Nephron progenitor cell (in vitro differentiated cells): ENCODE measurements at places on chromosomes 7 and 10.
A peak's percentile ranks its signal among the peaks of the same experiment; 100 is the strongest.

- no peak for DNase-seq
Measured at GRCh38 chr7:43480581-43480980, 102.3 kb upstream of the STK17A start.

GRCh38 chr7:44695756-44696155 lies 52.9 kb upstream of the ZMIZ2 start:
- no peak for DNase-seq

DNA sequence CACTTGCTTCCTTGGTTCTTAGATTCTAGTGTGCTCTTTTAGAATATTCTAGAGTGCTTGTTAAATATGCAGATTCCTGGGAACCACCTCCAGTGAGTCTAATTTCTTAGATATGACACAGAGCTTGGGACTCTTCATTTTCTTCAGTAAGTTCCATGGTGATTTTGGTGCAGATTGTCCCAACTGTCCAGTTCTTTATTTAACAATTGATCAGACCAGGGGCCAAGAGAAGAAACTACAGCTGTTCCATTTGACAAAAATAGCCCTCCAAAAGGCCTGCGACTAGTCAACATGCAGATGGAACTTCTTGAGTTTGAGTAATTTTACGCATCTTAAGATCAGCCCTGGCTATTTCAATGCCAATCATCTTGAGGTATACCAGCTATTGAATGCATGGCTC lies 760.7 kb downstream of the LRMDA start:
- DNase-seq: no peak

DNA sequence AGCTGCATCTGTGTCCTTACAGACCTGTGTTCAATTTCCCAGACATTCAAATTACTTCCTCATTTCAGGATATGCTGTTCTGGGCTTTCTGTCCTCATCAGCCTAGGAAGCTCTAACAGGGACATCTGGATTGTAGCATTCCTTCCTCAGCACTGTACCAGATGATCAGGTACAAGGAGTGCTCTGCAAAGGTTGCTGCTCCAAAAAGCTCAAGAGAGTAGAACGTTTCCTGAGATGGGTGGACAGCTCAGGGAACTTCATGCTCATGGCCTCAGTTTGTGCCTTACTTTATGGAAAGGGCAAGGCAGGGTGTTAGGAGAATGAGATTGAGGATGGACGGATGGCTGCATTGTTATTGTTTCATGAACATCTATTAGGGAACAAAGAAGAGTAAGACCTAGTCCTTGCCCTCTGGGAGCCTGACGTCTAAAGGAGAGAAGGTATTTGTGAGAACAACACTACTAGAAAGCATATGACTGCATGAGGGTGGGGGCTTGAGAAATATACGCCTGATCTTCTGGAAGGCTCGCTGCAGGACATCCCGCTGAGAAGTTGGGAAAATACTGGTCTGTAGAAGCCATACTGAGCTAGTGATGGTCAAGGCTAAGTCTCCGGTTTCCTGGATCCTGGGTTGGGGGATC lies 10.5 kb upstream of the ZNF212 start:
- DNase-seq: no peak

GRCh38 chr7:6641305-6642035 lies 4.4 kb downstream of the ZNF316 start:
- DNase-seq: no peak

DNA sequence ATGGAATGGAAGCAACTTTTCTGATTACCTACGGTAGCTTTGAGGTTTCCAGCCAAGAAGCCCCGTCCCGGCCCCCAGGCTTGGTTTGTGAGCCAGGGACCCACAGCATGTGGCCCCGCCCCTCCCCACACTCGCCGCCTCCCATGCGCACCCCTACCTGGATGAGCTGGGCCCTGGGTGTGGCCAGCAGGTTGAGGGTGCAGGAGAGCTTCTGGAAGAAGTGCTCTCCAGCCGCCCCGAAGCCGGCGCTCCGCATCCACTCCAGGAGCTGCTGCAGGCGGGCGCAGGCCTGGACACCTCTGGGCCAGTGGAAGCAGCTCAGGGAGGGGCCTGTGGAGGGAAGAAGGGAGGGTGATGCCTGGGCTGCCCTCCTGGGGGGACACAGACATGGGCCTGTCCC lies 39.7 kb downstream of the AP5Z1 start:
- DNase-seq: no peak

GRCh38 chr10:121574519-121575166 lies 23.6 kb downstream of the FGFR2 start:
- no peak for DNase-seq

DNA sequence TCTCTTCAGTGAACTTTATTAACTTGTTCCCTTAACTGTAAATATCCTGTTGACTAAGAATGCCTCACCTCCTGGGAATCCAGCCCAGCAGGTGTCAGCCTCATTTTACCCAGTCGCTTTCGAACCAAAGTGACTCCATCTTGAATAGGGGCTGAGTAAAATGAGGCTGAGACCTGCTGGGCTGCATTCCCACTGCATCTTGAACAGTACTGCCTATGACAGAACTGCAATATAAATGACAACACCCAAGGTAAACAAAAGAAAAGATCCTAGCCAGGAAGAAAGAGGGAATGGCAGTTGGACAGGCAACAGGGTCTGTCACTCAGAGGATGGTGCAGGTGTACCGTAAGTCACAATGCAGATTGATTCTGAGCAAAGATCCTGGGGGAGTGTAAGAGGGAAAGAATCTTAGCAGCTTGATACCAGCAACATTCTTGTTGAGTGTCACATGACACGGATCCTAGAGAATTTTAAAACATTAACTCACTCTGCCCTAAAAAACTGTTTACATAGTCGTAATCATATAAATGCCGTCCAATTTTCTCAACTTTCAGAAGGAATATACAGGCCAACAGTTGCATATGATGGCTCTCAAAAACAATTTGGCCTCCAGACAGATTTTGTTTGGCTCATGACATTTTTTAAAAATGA lies 4.4 kb upstream of the FAM107B start:
- no peak for DNase-seq

GRCh38 chr7:37110660-37111424 lies 337.8 kb downstream of the ELMO1 start:
- DNase-seq: no peak

GRCh38 chr10:132676193-132676891 lies 109.6 kb downstream of the NKX6-2 start:
- no peak for DNase-seq

DNA sequence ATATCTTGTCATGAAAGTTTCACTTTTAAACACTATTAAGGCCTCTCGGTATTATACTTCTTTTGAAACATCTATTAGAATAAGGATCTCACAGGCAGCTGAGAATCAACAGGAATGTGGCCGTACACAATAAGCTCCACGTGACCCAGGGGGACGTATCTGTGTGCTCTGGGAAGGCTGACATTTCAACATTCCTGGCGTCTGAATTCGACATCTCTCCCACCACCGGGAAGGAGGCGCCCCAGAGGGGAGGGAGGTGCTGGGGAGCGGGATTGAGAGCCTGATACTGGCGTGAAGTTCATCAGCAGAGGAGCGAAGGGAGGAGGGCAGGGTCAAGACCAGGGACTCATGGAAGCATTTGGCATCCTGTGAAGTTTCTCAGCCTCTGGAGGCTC lies 401.3 kb downstream of the DNAJB6 start:
- peak; percentile 54 for DNase-seq

GRCh38 chr7:99395616-99396327 lies 12.6 kb downstream of the PDAP1 start:
- no peak for DNase-seq

DNA sequence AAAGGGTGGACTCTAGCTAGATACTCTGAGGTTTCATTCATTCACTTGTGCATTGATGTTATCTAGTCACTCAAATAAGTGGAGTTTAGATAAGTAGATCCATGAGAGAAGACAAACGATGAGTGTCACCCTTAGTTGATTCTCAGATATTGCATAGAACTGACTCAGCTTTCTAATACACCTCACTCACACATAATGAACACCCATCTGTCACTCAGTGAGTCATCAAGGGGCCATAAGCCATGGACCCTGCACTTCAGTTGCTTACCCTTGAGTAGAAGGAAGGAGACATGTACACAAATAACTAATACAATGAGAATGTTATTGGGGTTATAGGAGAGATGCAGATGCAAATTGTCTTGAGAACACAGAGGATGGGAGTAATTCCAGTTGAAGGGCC lies 163.8 kb downstream of the SORCS3 start:
- no peak for DNase-seq

DNA sequence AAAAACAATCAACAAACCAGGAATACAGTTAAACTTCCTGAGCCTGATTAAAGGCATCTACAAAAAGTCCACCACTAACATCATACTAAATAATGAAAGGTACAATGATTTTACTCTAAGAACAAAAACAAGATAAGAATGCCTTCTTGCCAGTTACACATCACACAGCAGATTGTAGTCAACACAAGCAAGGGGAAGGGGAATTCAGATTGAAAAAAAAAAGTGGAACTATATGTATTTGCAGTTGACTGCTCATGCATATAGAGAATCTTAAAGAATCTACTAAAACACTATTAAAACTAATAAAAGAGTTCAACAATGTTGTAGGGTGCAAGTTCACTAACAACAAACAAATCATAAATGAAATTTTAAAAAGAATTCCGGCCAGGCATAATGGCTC lies 28.5 kb downstream of the ZNF33B start:
- DNase-seq: no peak

GRCh38 chr7:44607141-44608068 lies 978 bp downstream of the OGDH start:
- no peak for DNase-seq

DNA sequence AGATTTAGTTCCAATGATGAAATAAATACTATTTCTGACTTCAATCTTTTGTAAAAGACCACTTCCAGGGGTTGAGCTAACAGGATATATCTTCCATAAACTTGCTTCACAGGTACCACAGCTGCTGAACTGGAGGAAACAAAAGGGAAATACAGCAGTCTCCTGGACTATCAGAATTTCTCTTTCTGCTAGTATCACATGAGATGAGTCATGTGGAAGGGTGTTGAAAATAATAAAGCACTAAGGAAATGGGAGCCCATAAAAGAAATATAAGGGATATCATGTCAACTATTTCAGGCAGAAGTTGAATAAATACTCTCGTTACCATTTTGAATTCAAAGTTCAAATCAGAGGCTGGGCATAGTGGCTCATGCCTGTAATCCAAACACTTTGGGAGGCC lies 250.3 kb upstream of the NFE2L3 start:
- DNase-seq: no peak

DNA sequence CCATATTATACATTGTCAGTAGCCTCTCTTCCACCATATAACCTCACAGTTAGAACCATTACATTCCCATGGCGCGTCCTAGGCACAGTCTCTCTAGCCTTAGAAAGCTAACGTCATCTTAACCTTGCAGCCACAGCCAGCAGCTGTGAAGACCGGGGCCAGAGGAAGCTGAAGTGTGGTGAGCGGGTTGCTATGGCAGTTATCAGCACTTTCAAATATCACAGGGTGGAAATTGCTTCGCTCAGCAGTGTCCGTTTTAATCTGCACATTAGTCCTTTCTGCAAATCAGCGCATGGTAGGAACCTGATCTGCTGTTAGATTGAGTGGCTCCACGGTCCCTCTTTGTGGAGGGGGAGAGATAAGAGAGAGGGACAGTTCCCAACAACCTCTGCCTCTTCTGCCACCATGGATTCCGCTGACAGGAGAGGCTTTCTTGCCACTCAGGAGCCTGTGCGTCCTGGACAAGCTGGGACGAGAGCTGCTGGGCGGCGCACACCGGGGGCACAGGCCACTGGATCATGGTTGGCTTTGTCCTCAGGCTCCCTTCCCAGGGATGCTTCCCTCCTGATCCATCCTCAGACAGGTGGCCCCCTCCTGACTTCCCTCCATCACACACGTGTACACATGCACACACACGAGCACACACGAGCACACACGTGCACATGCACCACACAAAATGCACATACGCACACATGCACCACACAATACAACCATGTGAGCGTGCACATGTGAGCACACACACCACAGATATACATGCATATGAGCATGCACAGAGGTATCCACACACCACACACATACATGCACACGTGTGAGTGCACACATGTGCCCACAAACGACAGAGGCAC lies 93.8 kb downstream of the WDR37 start:
- no peak for DNase-seq

GRCh38 chr7:101680406-101681145 lies 51.5 kb upstream of the MYL10 start:
- DNase-seq: no peak

DNA sequence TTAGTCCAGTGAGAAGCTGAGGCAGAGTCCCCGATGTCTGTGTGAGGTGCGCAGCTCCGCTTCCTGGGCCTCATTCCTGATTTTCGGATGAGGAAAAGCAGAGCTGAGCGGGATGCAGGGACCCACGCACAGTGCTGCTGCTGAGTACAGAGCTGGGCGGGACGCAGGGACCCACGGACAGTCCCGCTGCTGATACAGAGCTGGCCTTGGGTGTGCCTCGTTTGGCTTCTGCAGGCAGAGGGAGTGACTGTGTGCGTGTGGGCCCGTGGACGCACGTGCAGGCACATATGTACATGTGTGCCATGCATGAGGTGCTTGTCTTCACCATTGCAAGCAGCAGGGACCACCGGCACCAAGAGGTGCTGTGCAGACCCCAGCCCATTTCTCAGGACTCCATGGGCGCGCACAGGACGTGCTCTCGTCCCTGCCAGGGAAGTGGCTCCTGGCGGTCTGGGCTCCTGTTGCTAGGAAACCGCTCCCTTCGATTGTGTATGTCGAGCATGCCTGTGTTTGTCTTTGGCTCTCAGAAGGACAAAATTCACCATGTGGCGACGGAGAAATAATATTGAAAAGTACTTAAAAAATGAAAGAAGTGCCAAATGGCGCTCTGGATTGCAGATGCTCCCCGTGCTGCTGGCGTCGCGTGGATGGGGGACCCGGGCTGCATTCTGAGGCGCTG lies 303.8 kb upstream of the MKI67 start:
- DNase-seq: no peak

DNA sequence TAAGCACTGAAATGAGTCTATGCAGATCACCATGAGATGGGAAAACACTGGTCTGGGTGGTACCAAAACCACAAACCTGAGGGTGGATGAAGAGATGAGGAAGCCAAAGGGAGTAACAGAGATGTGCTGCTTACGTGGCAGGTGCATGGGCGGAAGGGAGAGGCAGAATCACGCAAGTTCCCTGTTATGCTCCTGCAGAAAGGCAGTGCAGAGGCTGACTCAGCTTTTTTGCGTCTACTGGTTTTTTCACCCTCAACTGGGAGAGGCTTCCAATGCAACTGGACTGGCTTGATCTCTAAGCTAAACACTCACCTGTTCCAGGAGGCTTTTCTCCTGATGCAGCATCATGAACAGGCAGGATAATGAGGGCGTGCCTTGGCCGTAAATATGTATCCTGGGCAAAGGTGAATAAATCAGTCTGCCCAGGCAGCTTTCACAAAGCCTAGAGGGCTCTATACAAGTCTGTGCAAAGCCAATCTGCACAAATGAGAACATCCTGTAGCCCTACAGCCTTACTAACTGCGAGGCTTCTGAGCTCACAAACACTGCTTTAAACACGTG lies 95.4 kb upstream of the AFAP1L2 start:
- DNase-seq: no peak
